ENCODE measurements at places on chromosomes 1 and 21.

- no peak for DNase-seq
These were observed 44.8 kb downstream of the STYXL2 start for GRCh38 chr1:167138703-167139102.

GRCh38 chr1:94362466-94363058 is 55.6 kb upstream of the ABCD3 start:
- DNase-seq = no peak

GRCh38 chr1:197783510-197783948 is 8.2 kb upstream of the DENND1B start:
- DNase-seq = no peak

GRCh38 chr1:67307251-67308060 is at the start of gene IL12RB2:
IL12RB2 (plus strand) TSS chr1:67307873; CDS start chr1:67320369, 12,496 bp downstream.
- no peak for DNase-seq

Data from T-helper 22 cell (primary cell).